CD4-positive, alpha-beta T cell (primary cell): ENCODE measurements at places on chromosomes 16 and 17. TPM values are rescaled to one million over a fixed set of nuclear protein-coding genes. Genes with fewer than 3 reads are reported as not detected.

Gene VMO1
- not detected for total RNA-seq

GRCh38 chr16:47873434-47873833 lies 282.4 kb downstream of the ABCC12 start:
- no peak overlapping the region for H3K27ac ChIP-seq
- H3K36me3 ChIP-seq, result no peaks in the 10 kb centered on the region
- DNase-seq, result no peak
- H3K4me3 ChIP-seq, result no peak overlapping the region

Gene CD68
- 0.33 TPM for total RNA-seq

GRCh38 chr17:76399175-76400172 lies 15.1 kb downstream of the SPHK1 start:
- DNase-seq, result no peak
- H3K4me3 ChIP-seq, result no peak overlapping the region
- H3K36me3 ChIP-seq, result peaks cover 87% of the 10 kb centered on the region
- no peaks in the 10 kb centered on the region for H3K27me3 ChIP-seq

DNA sequence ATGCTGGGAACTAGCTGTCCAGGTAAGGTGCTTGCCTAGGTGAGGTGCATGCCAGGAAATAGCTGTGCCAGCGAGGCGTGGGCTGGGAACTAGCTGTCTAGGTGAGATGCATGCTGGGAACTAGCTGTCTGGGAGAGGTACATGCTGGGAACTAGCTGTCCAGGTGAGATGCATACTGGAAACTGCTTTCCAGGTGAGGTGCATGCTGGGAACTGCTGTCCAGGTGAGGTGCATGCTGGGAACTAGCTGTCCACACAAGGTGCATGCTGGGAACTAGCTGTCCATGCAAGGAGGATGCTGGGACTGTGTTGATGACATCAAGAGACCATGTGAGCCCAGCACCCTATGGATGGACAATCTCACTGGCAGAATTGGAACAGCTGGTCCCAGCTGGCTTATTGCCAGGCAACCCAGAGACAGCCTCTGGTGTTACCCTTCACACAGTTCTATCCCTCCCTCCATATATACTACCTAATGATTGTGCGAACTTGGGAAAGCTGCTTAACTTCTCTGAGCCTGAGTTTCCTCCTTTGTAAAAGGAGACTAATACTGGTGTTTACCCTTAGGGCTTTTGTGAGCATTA lies 479.9 kb upstream of the RBFOX1 start:
- H3K36me3 ChIP-seq, result no peaks in the 10 kb centered on the region
- no peaks in the 10 kb centered on the region for H3K4me1 ChIP-seq
- no peak for DNase-seq
- H3K27me3 ChIP-seq, result no peaks in the 10 kb centered on the region
- H3K27ac ChIP-seq, result no peak overlapping the region

DNA sequence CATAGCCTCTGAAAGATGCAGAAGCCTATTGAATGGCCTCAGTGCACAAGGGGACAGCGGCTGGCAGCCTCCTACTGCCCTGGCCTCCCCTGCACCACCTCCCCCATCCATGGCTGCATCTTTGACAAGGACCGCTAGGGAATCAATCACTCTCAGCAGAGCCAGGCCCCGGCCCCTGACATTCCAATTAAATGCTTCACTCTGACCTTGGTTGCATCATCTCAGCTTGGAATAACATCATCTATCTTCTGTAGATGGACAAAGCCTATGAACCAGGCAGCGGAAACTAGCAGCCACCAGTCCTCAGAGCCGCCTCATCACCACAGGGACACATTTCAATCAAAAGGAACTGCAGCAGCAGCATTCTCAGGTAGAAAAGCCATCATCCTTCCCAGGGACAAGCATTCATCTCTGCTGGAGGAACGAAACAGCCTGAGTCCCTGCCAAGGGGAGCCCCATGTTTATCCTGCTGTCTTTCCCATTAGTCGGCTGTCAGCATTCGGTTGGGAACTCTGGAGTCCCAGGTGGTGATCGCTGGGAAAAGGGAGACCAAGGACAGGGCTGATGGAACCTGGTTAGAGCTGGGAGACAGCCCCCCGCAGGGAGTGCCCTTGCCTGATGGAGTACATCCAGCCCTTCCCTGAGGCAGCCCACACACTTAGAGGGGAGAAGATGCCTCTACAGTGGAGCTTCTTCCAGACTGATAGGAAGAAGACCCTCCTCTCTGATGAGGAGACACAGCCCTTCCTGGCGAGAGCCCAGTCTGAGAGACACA lies 11.5 kb upstream of the TMEM132E start:
- no peaks in the 10 kb centered on the region for H3K36me3 ChIP-seq
- H3K27me3 ChIP-seq, result peaks cover 26% of the 10 kb centered on the region
- H3K4me1 ChIP-seq, result no peaks in the 10 kb centered on the region
- no peak overlapping the region for H3K27ac ChIP-seq

GRCh38 chr17:47197821-47198220 lies 8.7 kb upstream of the CDC27 start:
- H3K27ac ChIP-seq, result no peak overlapping the region
- H3K4me3 ChIP-seq, result no peak overlapping the region
- H3K27me3 ChIP-seq, result no peaks in the 10 kb centered on the region
- no peaks in the 10 kb centered on the region for H3K36me3 ChIP-seq
- H3K4me1 ChIP-seq, result peaks cover 16% of the 10 kb centered on the region

DNA sequence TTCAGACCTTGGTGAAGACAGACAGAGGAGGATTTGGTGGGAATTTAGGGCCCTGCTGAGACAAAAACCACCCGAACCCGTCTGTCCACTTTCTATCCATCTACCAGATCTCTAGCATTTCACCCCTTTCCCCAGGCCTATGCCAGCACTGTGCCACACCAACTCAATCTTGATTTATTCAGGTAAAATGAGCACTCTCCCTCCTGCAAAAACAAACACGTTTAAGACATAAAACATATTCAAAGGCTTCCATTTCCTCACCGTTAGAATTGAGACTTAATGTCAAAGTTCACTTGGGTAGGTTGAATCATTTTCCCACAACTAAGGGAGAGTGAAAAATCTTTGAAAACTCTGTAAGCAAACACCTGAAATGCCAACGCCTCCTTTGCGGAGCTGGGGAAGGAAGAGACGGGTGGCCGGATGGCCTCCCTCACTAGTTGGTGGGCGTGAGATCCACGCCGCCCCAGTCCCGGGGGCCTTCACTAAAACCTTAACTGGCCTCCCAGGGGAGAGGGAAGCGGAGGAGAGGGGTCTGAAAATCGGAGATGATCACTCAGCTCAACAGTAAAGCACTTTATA lies 862 bp downstream of the DCAKD start:
- H3K36me3 ChIP-seq, result peaks cover 2% of the 10 kb centered on the region
- peak; percentile 41 for DNase-seq
- peak overlapping the region; percentile 96 for H3K27ac ChIP-seq
- peaks cover 43% of the 10 kb centered on the region for H3K4me1 ChIP-seq
- no peaks in the 10 kb centered on the region for H3K27me3 ChIP-seq
- H3K4me3 ChIP-seq, result peak overlapping the region; percentile 82

Gene COPZ2
- total RNA-seq, result 0.47 TPM

Gene OR4D1
- 0.49 TPM for total RNA-seq

Gene PRDM7
- not detected for total RNA-seq

Gene TBC1D3H
- not detected for total RNA-seq

DNA sequence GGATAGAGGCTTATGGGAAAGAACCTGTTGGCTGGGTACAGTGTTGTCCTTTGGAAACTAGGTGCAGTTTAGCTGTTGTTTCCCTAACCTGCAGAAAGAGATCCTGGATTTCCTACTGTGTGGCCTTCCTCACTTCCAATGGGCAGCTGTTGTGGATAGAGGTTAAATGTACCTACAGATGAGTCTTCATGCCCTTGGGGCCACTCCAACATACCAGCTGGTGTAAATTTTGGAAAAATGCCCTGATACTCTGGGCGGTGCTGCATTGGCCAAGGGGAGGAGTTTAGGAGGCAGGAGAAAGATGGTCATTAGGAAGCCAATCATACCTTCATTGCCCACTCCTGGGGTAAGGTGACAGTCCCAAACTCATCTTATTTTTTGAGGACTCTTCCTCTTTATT lies 70.2 kb downstream of the SNX11 start:
- H3K4me3 ChIP-seq, result no peak overlapping the region
- peaks cover 81% of the 10 kb centered on the region for H3K36me3 ChIP-seq
- H3K4me1 ChIP-seq, result no peaks in the 10 kb centered on the region
- H3K27ac ChIP-seq, result no peak overlapping the region
- H3K27me3 ChIP-seq, result no peaks in the 10 kb centered on the region

Gene GDPD3
- 6.4 TPM for total RNA-seq

Gene TMC8
- 577 TPM for total RNA-seq

Gene PRSS22
- 0.93 TPM for total RNA-seq

Gene SDR42E2
- 1.3 TPM for total RNA-seq

Gene BRD7
- 103 TPM for total RNA-seq

Gene HSBP1
- total RNA-seq, result 17.4 TPM

Gene SLC25A19
- 12.0 TPM for total RNA-seq

DNA sequence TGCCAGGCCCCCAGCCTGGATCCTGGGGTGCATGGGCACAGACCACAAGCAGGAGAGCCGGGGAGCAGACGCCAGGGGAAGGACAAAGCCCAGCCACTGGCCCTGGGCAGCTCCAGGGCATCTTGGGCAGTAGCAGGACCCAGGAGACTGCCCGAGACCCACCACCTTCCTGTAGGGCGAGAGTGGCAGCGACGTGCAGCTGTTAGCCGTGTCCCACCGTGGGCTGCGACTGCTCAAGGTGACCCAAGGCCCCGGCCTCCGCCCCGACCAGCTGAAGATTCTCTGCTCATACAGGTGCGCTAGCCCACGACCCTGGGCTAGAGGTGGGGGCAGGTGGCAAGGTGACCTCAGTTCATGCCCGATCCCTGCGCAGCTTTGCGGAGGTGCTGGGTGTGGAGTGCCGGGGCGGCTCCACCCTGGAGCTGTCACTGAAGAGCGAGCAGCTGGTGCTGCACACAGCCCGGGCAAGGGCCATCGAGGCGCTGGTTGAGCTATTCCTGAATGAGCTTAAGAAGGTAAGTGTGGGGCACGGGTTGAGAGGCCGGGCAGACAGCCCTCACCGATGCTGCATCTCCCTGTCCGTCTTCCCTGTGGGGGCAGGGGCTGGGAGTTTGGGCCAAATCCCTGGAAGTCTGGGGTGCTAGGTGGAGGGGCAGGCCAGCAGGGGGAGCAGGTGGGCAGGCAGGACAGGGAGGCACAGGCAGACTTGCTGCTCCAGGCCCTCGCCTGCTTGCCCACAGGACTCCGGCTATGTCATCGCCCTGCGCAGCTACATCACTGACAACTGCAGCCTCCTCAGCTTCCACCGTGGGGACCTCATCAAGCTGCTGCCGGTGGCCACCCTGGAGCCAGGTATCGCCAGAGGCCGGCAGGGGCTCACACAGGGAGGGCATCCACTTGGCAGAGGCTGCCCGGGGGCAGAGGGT lies 13.5 kb upstream of the SMIM5 start:
- H3K27me3 ChIP-seq, result no peaks in the 10 kb centered on the region
- no peaks in the 10 kb centered on the region for H3K36me3 ChIP-seq
- DNase-seq, result no peak
- no peaks in the 10 kb centered on the region for H3K4me1 ChIP-seq
- H3K4me3 ChIP-seq, result no peak overlapping the region

Gene CD300E
- 0.93 TPM for total RNA-seq

Gene CX3CL1
- total RNA-seq, result not detected

DNA sequence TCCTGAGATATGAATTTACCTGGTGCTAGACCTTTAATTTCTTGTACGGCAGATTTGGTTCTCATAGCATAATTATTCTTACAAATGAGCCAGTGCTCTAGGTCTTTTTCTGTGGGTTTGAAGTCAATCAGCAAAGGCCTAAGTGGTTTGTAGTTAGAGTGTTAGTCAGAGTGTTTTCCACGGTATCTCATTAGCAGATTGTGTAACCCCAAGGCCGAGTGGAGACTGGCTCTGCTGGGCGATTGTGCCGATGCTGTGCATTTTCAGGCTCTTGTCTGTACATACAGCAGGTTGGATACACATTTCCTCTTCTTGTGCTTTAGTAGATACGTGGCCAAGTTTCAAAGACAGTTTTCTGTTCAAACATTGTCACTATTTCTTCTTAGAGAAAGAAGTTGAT lies 78.6 kb upstream of the CA10 start:
- H3K27ac ChIP-seq, result no peak overlapping the region
- DNase-seq, result no peak
- no peaks in the 10 kb centered on the region for H3K36me3 ChIP-seq
- H3K4me3 ChIP-seq, result no peak overlapping the region
- H3K4me1 ChIP-seq, result no peaks in the 10 kb centered on the region

GRCh38 chr17:29293890-29294579 lies at the start of gene NUFIP2:
NUFIP2 (minus strand) TSS chr17:29294148; CDS start chr17:29294059, 89 bp downstream.
- H3K27me3 ChIP-seq, result no peaks in the 10 kb centered on the region
- H3K4me1 ChIP-seq, result peaks cover 20% of the 10 kb centered on the region

- H3K36me3 ChIP-seq, result peaks cover 3% of the 10 kb centered on the region
- no peak overlapping the region for H3K4me3 ChIP-seq
- H3K27ac ChIP-seq, result no peak overlapping the region
- peaks cover 43% of the 10 kb centered on the region for H3K4me1 ChIP-seq
Measured at GRCh38 chr16:17412221-17412620, 58.5 kb downstream of the XYLT1 start.

- H3K27ac ChIP-seq, result no peak overlapping the region
- peaks cover 45% of the 10 kb centered on the region for H3K27me3 ChIP-seq
- H3K4me1 ChIP-seq, result peaks cover 30% of the 10 kb centered on the region
- H3K36me3 ChIP-seq, result no peaks in the 10 kb centered on the region
Measured at GRCh38 chr17:45900136-45900535, 5.8 kb downstream of the MAPT start.

DNA sequence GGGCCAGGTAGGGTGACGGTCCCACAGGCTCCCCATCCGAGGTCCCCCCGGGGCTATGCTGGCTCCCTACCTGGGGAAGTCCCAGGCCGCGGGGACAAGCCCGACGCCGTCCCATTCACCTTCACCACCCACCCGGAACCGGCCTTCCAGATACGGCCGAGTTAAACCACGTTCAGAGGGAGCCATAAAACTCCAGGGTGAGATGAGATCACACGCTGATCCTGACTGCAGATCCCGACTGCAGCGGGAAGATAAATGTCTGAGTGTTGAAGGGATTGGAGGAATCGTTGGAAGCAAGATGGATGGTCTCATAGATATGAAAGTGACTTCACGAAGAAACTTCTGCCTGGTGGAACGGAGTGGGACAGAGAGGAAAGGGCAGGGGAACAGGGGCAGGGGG lies 13.6 kb upstream of the C1QTNF8 start:
- no peak overlapping the region for H3K27ac ChIP-seq
- H3K27me3 ChIP-seq, result peaks cover 18% of the 10 kb centered on the region
- no peak for DNase-seq
- no peaks in the 10 kb centered on the region for H3K36me3 ChIP-seq
- no peak overlapping the region for H3K4me3 ChIP-seq

DNA sequence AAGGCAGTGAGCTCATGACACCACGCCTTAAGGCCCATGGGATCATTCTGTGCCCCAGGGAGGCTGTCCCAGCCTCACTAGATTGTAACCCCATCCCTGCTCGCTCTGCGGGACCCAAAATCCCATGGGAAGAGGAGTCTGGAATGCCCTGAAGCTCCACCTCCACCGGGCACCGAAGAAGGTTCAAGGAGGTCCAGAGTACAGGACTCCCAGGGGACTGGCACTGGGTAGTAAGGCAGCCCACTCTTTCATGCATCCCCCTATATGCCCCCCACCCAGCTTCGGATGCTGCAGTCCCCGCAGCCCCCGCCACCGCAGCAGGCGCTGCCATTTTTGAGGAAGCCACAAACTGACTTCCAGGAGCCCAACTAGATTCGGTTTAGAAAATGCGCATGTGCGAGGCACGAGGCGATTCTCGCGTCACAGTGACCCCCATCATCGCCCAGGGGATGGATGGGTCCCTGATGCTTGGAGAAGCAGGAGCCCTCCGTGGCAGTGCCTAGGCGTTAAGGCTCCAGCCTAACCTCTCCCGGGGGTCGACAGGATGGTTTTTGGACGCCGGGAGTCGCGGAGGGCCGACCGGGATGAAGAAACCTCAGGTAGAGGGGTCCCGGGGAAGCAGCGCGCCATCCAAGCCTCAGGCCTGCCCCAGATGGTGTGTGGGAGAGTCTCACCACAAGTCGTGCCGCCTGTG lies 1681.0 kb downstream of the TP53TG3F start:
- no peaks in the 10 kb centered on the region for H3K36me3 ChIP-seq
- H3K4me1 ChIP-seq, result no peaks in the 10 kb centered on the region
